COLO829 (cell line): ENCODE measurements at places on chromosomes 7 and 10.

- no peak for DNase-seq
These were observed 96.5 kb upstream of the PIP4K2A start for GRCh38 chr10:22810643-22811465.

DNA sequence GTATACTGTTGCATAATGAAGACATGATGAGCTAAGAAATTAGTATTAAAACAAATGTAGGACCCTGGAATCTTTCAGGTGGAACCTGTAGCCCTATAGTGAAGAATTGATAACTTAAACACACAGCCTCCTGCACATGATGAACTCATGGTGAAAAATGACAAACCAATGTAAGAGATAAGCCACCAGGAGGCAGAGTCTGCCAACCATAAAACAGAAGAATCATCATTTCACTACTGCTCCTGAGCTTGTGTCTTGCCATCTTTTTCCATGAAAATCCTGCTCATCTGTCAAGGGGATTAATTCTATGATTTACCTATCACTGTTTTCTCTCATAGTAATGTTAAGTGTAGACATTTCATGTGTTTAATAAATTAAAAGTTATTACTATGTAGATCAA, 363.9 kb downstream of the MALRD1 start:
- no peak for DNase-seq

GRCh38 chr7:68720697-68721096, 877.6 kb upstream of the AUTS2 start:
- DNase-seq, result no peak

DNA sequence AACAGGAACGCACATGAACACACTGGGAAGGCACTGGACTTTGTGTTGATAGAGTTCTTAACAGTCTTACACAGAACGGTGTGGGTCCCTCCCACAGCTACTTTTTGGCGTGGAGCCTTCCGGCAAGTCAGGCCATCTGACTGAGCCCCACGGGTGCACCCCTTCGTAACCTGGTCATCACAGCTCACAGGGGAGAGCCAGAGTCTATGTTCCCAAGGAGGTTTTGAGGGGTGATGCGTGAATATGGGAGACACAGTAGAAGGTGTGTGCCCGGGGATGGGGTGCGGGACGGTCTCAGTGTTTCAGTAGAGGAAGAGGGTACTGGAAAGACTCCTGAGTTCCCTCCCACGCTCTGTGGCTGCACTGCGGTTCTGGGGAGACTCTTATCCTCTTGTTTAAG, 291.7 kb downstream of the DNAJB6 start:
- DNase-seq, result no peak

- no peak for DNase-seq
These were observed 185.4 kb downstream of the DGKB start for GRCh38 chr7:14717169-14717568.
